Hematopoietic multipotent progenitor cell treated with erythropoietin and hydrocortisone succinate and interleukin-3 and kit ligand, for 15 days (in vitro differentiated cells): ENCODE measurements at places on chromosomes 5 and 9.

DNA sequence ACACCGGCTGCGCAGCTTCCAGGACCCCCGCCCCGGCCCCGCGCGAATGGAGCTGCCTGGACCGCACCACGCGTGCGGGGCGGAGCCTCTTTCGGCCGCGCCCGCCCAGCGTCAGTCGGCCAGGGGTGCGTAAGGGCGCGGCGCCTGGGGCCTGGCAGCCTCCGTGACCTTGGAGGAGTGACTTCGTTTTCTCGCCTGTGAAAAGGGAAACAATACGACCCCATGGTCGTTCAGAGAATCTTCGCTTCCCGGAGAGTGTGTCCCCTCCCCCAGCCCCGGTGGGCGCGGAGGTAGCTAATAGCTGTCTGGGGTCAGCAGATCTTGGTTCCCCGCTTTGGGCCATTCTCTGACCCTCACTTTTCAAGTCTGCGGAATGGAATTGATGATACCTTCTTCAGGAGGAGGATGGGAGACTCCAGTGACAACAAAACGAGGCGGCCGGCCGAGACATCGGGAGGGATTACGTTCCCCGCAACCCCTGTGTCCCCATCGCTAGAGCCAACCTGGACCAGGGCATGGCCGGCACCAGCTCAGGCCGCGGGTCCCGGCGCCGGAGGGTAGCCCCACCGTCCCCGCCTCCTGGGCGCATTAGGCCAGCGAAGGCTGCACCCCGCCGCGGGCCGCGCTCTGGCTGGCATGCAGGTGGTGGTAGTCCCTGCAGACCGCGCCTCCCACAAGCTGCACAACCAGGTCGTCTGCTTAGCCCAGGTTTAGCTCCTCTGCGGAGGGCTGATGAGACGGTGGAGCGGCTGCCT lies 5.5 kb upstream of the CDHR2 start:
- peak; percentile 79 for DNase-seq

GRCh38 chr9:18675332-18675731 lies 201.4 kb downstream of the ADAMTSL1 start:
- DNase-seq = no peak

DNA sequence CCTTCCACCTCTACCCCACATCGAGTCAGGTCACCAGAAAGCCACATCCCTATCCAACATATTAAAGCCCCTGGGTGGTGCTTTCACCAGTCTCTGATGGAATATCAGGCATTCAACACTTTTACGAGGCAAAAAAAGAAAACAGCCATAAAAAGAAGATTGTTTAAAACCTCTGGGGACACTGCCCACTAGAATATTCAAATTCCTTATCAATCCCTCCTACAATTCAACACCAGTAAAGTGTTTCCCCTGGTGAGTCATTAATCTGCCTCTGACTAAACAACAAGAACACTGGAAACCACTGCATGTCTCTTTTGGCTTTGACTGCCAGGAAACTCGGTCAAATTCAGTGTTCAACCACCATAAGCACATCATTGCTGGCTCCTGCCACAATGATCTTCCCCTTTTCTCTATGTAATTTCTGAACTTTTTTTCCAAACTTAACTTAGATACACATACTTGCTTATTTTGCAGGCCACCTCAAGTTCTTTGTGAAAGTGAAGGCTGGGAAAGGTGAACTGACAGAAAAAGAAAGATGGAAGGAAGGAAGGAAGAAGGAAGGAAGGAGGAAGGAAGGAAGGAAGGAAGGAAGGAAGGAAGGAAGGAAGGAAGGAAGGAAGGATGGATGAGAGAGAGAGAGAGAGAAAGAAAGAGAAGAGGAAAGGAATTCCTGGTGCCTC lies 105.3 kb downstream of the PAX5 start:
- no peak for DNase-seq

DNA sequence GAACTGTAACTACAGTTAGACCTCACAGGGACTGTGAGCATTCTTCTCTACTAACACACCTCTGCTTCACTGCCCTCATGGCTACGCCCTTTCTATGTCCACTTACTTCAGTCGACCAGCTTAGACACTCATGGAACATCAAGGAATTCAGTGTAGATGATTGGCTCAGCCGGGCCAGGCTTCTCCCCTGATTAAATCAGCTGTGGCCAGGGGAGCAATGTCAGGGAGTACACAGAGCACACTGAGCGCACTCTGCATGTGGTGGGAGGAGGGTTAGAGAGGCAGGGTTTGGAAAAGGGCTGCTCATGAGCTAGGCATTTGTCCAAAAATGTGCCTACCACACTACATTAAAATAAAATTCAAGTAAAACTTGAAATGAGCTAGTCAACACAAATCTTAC lies 400.5 kb downstream of the ARRDC3 start:
- no peak for DNase-seq

DNA sequence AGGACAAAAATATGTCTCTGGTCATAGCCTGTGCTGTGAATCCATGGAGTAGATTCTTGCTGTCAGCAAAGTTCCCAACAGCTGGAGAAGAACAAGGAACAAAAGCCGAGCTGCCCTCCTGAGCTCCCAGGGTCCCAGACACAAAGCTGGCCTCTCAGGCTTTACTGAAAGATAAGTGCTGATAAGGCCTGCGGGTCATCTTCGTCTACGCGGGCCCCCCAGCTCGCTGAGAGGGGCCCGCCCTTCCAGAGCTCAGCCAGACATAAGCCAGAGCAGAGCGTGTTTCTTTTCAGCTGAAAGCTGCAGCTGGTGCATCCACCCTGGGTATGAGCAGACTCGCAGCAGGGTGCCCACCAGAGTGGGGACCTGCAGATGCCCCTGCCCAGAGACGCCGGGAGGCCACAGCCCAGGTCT lies 84.7 kb downstream of the HSD17B3 start:
- DNase-seq = no peak

- no peak for DNase-seq
These were observed 16.0 kb downstream of the FRRS1L start for GRCh38 chr9:109150925-109151545.

DNA sequence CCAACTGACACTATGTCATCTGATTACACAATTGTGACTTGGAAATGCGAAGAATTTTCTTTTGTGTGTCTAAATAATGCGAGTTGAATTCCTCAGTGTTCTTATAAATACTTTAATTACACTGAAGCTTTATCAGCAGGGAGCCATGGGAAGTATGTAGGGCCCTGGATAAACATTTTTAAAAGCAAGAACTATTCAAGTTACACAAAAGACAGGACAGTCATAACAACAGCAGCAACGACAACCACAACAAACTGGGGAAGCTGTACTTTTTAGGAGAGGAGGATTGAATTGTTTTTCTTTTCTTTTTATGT lies 250.3 kb upstream of the ZNF608 start:
- DNase-seq = no peak

- no peak for DNase-seq
These were observed 2.1 kb upstream of the CAMK2A start for GRCh38 chr5:150291388-150292385.

- DNase-seq = no peak
These were observed 152.4 kb upstream of the ARRDC3 start for GRCh38 chr5:91535499-91535898.

DNA sequence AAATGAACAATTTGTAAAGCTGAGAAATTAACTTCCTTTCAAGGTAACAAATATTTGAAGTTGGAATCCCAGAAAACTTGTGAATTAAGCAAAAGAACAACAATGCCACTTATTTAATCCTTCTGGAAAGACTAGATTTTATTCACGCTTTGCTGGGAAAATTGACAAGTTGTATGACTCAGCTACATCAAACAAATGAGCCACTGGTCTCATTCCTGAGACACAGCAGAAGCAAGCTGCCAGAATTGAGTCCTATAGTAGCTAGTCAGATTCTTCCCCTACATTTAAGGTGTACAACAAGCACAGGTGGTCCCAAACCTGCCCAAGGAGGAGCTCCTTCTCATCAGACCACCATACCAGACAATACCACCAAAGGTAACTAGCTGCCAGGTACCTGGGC lies 280.7 kb downstream of the SPOCK1 start:
- no peak for DNase-seq

DNA sequence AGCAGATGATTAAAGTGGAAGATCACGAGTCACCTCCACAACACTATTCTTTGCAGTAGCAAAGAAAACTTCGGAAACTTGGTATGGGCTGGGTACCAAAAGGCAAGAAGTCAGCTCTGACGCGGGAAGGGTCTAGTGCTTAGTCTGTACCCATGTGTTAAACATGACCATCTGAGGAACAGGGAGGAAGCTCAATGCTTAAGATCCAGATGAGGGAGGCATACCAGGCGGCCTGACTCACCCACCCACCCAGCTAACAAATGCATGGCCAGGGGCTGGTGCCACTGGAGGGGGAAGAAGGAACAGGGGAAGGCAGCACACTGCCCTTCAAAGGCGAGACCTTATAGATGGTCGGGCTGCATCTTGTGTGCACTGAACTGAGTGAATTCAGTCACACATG lies 41.8 kb downstream of the CAMSAP1 start:
- DNase-seq = no peak

DNA sequence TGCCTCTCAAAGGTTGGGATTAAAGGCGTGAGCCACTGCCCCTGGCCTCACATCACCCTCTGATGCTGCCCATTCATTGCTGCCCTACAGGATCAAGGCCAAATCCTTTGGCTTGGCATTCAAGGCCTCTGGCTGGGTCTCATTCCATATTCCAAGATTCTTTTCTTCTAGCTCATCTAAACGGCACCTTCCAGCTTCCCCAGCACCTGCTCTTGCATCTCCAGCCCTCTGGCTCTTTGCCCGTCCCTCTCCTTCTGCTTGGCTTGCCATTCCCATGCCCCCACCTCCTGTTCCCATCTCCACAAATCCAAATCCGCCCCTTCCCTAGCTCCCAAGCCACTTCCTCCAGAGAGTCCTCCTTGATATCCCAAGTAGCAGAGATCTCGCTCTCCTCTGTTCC lies 33.1 kb downstream of the CORO2A start:
- no peak for DNase-seq

- no peak for DNase-seq
These were observed 85.8 kb upstream of the DMRT1 start for GRCh38 chr9:755454-756381.
